NCI-H187 (cell line): ENCODE measurements at places on chromosomes 4 and X.

DNA sequence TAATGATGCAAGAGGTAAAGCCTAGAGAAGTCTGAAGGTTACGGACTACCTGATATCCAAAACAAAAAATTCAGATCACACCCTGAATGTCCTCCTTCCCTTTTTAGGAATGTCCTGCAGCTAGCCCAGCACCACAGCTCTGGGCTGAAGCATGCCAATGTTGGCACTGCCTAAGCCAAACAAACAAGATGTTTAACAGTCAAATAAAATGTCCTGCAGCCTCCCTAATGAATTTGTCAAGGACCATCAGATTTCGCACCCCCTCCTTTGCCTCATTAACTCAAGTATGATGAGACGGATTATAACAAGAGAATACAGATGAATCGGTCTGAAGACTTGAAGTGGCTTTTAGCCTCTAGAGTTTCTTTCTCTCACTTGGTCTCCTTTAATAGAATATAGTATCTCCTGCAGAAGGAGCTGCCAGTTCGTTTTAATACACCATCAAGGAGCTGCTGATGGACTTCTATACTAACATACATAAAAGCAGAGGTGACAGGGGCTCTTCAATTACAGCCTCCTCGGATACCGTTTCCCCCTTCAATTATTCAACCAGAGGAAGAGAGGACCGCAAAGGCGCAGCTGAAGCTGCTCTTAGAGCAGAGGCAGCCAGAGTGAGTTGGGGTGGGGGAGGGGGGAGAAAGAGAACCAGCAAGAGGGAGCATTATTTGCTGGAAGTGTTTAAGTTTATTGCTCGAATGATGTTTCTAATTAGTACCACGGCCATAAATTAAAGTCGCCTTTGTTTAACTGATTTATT lies 3.0 kb upstream of the MAB21L2 start:
- DNase-seq = peak; percentile 37

DNA sequence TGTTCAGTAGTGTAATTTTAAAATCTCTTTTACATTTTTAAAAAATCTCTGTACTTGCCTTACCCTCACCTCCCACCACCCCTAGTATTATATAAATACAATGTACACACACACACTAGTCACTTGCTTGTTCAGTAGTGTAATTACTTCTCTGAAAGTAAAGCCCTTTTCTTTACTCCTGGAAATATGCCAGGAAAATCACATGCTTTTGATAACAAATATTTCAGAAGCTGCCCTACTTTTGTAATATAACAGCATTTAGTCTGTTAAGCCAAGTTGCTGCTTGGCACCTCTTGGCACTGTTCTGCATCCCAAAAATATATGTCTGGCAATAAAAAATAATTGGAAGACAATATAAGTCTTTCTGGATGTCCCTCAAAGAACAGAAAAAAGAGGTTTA lies 172.8 kb upstream of the APOOL start:
- no peak for DNase-seq

GRCh38 chrX:144840616-144841015 lies 406.7 kb upstream of the SPANXN1 start:
- DNase-seq = no peak

DNA sequence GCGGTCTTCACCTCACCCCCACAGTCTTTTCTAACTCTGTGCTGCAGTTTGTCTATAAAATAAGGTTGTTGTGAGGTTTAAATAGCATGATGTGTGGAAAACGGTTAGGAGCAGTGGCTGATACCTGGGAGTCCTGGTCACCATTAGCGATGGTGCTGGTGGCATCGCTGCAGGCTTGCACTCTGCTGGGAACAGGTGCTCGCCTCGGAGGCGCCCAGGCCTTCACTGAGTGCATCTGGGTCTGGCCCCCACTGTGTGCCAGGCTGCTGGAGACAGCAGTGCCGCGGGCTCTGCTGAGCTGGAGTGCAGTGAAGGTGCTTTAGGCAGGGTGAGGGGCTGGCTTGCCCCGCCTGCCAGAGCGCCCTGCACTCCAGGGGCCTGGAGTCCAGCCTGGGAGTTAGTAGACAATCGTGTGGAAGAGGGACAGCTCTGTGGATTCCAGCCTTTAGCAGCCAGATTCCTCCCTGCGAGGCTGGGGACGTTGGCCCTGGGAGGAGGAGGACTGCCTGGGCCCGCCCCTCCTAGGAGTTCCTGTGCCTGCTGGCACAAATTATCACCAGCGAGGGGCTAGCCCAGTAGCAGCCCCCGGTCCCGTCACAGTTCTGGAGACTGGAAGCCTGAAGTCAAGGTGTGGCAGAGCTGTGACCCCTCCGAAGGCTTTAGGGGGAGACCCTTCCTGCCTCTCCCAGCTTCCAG lies 7.3 kb downstream of the RGS12 start:
- DNase-seq = no peak

DNA sequence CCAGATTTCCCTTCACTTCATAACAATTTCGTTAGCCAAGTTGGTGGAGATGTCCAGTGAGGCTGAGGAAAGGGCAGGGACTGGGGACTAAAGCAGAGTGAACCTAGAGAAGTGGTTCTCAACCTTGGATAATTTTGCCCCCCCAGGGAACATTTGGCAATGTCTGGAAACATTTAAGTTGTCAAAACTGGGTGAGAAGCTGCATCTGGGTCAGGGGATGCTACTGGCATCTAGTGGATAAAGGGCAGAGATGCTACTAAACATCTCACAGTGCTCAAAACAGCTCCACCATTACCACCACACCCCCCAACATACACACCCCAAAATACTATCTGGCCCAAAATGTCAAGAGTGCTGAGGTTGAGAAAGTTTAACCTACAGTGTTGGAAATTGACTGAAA lies 32.0 kb upstream of the FGF16 start:
- no peak for DNase-seq

DNA sequence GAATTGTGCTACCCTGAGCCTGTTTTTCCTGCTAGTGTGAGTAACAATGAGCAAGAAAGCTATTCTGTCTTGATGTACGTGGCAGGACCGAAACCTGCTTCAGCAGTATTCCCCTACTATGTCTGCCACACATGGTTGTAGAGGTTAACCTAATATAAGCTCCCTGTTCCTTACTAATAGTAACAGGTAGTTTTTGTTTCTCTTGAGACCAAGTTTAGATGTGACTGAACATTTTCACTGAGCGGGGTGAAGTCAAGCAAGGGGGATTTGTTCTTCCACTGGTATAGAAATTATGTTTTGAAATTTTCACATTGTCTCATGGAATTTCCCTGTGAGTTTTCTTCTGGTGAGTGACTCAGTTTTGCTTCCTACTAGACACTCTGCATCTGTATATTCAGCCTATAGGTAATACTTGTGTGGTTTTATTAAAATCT lies 37.3 kb downstream of the RRAGB start:
- DNase-seq = no peak

- no peak for DNase-seq
Measured at GRCh38 chr4:105274504-105274903, 127.8 kb downstream of the TET2 start.

GRCh38 chrX:20498851-20499635 lies 232.3 kb upstream of the RPS6KA3 start:
- peak; percentile 50 for DNase-seq

DNA sequence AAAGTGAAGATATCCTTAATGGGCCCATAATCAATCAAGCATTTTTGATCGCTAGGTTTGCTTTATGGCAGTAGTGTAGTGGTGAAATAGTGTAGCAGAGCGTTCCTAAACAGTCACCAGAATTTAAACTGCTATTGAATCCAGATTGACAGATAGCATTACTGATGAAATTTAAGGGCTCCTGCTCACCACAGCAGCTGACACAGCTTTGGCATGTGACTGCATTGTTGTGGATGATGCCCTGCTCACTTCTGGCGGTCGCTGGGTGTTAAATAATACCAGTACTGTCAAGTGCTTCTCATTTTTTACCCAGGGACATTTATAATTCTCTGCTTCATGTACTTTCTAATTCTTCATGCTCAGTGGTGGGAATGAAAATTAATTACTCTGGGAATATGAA lies 102.0 kb upstream of the ARHGAP24 start:
- no peak for DNase-seq

- DNase-seq = no peak
Measured at GRCh38 chr4:181613200-181613599, 630.0 kb upstream of the TENM3 start.

GRCh38 chr4:147368948-147369347 lies 111.9 kb upstream of the EDNRA start:
- no peak for DNase-seq

DNA sequence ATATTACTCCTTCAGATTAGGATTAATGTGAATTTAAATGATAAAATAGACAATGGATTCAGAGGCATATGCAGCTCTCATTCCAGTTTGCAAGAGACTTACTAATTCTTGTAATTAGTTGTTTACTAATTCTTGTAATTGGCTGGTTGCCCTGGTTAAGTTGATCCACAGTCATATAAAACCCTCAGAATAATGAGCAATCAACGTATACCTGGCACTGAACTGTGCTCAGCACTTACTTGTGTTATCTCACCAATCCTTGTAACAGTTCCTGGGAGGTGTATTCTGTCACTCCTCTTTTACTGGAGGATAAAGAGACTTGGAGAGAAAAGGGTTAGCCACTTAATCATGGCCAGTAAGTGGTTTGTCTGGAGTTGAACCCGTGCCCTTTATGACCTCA lies 10.5 kb downstream of the HERC5 start:
- no peak for DNase-seq

DNA sequence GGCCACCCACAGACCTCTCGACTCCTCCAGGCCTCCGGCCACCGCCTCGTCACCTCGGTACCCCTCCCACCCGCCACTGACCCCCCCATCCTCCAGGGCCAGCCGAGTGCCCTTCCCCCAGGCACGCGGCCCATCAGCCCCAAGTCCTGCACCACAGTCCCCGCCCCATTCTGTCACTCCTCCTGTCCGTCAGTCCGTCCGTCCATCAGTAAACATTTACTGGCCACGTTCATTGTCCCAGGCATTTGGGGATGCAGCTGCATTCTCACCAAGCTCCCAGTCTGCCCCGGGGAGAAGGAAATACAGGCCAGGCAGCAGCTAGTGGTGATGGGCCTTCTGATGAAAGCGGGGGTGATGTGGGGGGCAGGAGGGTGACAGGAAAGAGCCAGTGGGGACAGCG lies 35.3 kb upstream of the FGFR3 start:
- no peak for DNase-seq

- DNase-seq = no peak
Measured at GRCh38 chr4:139920486-139921002, 233.4 kb downstream of the MAML3 start.
